ENCODE measurements at places on chromosomes 13 and 19. TPM values are rescaled to one million over a fixed set of nuclear protein-coding genes. Genes with fewer than 3 reads are reported as not detected.

Gene ATP4A
- not detected for total RNA-seq

Gene NXNL1
- not detected for total RNA-seq

Gene MATK
- total RNA-seq, result not detected

- peak; percentile 65 for DNase-seq
These were observed 5.3 kb upstream of the CSNK1G2 start for GRCh38 chr19:1935484-1936208.

- no peak for DNase-seq
These were observed 5.1 kb downstream of the NOTCH3 start for GRCh38 chr19:15195371-15196334.

GRCh38 chr19:12932392-12933286 lies 872 bp downstream of the FARSA start:
- no peak for DNase-seq

Gene RFX1
- total RNA-seq, result 3.8 TPM

Gene MPHOSPH8
- total RNA-seq, result 8.4 TPM

DNA sequence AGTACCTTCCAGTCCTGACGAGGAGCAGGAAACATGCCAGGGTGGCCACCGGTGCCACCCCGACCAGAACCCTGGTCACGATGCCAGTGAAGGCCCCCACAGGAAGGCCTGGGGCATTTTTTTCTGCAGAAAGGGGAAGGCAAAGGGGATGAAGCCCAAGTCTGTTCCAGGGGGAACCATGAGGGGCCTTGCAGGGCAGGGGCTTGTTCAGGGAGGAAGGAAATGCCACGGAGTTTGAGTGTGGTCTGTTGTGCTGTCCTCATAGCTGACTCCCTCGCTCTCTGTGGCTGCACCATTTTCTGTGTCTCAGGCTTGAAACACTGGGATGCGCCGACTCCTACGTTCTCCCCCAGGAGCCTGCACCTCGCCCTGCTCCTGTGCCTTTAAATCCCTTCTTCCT lies 27.5 kb upstream of the CEACAM1 start:
- no peak for DNase-seq

- no peak for DNase-seq
These were observed 45.6 kb upstream of the UBE2L5 start for GRCh38 chr13:30376426-30377311.

DNA sequence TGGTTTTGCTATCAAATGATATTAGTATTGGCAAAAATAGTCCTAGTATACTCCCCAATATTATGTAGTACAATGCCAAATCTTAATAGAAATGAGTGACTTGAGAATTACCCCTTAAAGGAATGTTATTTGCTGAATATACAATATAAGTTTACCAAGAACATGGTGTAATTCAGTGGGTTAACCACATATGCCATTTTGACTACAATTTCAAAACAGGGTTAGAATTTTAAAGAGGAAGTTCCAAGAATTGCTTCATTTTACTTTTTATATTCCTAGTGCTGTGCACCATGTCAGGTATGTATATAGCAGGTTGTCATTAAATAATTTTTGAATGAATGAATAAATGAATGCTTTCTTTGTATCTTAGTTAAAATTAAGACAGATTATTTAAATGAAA lies 66.3 kb downstream of the LMO7 start:
- DNase-seq, result no peak

GRCh38 chr13:65353951-65354350 lies 1876.2 kb downstream of the PCDH9 start:
- no peak for DNase-seq
